ENCODE measurements at places on chromosomes 11 and 22. TPM values are rescaled to one million over a fixed set of nuclear protein-coding genes. Genes with fewer than 3 reads are reported as not detected.

The MUC5AC gene
- not detected for total RNA-seq

The ABCC8 gene
- 4.1 TPM for total RNA-seq

The PGA3 gene
- total RNA-seq = not detected

The OR5B21 gene
- total RNA-seq = not detected

The BCO2 gene
- 1.0 TPM for total RNA-seq

The ARHGEF17 gene
- total RNA-seq = 16.9 TPM

The MOGAT2 gene
- total RNA-seq = 0.11 TPM

The LRRN4CL gene
- 0.16 TPM for total RNA-seq

The ZC3H7B gene
- 61.6 TPM for total RNA-seq
